H54 (cell line): ENCODE measurements at places on chromosomes 5 and 9.
A peak's percentile ranks its signal among the peaks of the same experiment; 100 is the strongest.

DNA sequence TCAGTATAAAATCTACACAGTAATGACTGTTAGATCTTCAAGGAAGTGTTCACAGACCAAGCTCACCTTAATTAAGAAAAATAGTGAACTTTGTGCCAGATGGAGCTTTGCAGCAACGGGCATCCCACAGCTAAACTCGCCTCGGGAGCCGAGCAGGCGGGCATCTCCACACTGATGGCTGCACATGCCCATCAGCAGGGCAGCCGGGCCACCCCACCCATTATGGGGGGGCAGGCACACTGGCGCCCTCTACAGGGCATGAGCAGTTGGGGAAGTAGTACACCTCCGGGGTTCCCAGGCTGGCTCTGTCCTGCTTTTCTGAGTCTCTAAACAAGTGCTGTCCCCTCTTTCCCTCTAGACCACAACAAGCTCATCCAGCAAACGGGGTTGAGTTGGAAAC, 21.6 kb downstream of the ANKS6 start:
- DNase-seq: peak; percentile 86

GRCh38 chr9:16485575-16486321, 384.7 kb downstream of the BNC2 start:
- DNase-seq: no peak

DNA sequence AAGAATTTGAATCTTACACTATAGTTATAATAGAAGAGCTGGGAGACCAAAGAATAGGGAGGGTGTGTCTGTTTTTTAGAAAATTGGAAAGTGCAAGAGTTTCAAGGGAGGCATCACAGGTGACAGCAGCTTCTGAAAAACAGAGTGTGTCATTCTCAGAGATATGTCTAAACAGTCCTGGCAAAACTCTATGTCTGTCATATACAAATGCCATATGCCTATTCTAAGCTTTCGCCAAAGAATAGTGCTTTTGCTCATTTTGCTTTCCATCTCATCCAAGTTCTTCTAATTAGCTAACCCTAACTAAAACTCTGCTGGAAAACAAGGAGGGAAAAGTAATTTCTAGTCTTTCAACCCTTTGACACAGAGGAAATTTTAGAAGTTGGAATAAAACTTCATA, 388.0 kb upstream of the TYRP1 start:
- DNase-seq: no peak

DNA sequence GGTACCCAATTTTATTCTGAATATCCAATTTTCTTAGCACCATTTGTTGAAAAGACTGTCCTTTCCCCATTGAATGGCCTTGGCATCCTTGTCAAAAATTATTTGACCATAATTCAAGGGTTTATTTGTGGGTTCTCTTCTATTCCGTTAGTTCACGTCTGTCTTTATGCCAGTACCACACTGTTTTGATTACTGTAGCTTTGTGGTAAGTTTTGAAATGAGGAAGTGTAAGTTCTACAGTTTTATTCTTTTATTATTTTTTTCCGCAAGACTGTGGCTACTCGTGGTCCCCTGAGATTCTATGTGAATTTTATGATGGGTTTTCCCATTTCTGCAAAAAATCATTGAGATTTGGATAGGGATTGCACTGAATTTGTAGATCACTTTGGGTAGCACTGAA, 402.6 kb downstream of the PLK2 start:
- no peak for DNase-seq

- DNase-seq: peak; percentile 18
These were observed 55.7 kb downstream of the TSSK1B start for GRCh38 chr5:113378959-113379541.

DNA sequence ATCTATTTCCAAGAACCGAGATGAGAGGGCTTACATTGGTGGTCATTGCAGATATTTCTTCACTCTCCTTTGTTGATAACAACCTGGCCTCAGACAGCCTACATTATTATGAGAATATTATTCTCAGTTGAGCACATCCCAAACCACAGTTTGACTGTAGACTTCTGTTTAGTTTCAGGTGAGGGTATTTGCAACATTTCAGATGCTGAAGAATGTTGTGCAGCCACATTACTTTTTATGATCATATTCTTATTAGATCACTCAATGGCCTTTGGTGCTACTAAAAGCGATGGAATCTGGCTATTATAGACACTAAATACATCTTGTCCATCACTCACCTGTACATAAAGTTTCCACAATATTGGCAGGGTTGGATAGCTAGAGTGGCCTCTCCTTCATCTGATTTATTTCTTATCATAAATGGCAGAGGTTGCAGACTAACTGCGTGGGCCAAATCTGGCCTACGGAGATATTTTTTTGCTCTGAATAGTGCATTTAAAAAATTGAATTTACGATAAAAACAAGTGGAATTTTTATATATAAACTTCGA, 26.2 kb upstream of the RICTOR start:
- DNase-seq: no peak

DNA sequence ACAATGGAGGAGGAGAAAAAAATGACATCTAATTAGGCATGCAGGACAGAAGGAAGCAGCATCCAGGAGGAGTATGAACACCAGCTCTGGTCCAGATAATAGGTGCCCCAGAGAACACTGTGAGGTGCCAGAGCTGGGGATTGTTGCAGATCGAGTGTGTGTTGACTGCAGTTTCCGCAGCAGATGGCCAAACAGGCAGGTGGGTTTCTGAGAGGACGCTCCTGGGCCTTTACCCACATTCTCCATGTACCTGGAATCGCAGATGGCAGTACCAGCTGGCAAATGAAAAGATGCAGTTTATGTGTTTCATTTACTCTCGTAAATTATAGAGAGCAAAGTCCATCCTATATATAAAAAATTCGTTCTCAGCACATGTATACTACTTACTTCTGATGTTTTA, 182.2 kb upstream of the ISL1 start:
- DNase-seq: no peak

DNA sequence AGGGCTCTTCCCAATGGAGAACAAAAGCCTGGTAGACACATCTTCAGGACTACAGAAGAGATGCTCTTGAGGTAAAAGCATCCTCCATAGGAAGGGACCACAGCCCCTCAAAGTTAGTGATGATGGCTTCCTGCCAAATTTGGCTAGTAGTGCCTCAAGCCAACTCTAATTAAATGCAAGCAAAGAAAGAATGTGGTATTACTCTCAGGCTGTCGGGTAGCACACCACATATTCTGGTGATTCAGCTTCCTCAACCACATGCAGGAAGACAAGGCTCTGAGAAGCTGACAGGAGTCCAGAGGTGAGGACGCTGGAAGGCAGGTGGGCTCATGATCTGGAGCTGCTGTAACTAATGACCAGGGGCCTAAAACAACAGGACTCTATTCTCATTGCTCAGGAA, 37.2 kb upstream of the S1PR3 start:
- DNase-seq: peak; percentile 51

DNA sequence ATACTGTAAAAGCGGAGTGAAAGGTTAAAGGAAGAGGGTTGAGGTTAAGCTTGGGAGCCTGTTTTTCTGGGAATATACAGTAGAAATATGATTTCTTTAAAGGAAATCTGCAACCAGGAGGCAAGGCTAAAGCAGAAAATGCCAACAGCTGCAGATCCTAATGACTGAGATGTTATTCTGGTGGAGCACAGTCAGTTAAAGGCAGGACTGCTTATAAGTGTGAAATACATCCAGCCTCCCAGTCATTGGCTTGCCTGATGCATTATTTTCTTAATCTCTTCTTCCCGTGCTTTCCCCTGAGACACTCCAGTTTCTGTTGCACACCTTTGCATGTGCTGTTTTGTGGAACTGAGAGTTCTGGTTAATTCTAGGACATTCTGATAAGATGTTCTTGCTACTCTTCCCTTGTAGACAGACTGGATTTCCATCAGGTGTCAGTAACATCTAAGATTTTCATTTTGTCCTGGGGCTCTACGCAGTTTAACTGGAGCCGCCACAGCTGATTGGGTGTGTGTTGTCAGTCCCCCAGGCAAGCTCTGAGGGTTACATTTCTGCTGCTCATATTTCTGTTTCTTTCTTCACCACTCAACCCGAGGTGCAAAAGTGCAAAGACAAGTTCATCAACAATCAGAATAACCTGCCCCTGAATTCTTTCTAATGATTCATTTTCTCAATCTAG, 44.4 kb downstream of the CAST start:
- no peak for DNase-seq

DNA sequence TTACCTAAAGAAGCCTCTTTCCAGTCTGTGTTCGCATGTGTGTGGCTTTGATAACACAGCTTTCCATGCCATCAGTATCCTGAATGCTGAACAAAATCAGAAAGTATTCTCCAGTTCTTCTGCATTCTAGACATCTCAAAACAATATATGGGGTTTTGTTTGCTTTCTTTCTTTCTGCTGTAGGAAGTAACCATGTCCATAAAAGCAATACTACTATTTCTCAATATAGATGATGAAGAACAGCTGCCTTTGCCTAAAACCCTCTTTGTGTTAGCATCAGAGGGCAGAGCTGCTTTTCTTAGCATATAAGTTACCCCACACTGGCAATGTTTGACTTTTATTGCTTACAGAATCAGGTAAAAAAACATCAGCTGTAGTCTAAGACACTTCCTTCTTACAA, 963.6 kb downstream of the CDH12 start:
- no peak for DNase-seq

GRCh38 chr5:140925806-140926442, at the start of gene PCDHAC1:
TSS of gene PCDHAC1 (plus strand) at chr5:140926299. CDS start at chr5:140926893, 594 bp downstream.
- no peak for DNase-seq

DNA sequence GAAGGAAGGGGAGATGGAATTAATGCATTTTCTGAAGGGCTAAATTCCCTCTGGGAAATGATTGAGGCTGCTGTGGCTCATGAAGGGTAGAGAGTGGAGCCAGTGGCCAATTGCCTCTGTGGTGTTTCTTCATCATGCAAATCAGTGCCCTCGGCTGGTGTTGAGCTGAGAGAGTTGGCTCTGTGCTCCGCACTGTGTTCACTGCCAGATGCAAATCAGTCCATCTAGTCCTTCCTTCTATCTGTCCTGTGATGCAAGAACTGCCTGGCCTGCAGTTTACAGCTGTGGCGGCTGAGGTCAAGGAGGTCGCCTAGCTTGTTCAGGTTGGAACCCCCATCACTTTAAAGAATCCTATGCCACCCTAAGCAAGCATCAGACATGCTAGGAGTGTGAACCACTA, 6.0 kb downstream of the TMEM171 start:
- DNase-seq: no peak

DNA sequence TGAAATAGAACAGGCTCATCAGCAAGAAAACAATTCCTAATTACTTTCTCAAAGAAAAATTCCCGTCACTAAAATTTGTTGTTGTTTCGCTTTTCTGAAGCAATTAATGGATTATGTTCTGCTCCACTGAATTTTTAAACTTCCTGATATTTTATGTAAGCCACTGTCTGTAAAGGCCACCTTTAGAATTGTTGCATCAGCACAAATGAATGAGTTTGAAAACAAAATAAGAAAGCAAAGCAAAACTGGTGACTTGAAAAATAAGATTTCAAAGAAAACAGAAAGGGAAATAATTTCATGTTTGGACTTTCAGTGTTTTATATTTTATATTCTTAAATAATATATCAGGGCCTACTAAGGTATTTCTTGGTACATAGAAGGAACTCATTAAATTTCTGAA, 636.3 kb upstream of the TYRP1 start:
- DNase-seq: no peak

- no peak for DNase-seq
These were observed 1251.4 kb upstream of the CDH6 start for GRCh38 chr5:29942089-29942488.

GRCh38 chr5:10578869-10579268, 15.0 kb downstream of the ANKRD33B start:
- DNase-seq: no peak

GRCh38 chr5:59760785-59761348, 132.7 kb downstream of the PDE4D start:
- DNase-seq: no peak

DNA sequence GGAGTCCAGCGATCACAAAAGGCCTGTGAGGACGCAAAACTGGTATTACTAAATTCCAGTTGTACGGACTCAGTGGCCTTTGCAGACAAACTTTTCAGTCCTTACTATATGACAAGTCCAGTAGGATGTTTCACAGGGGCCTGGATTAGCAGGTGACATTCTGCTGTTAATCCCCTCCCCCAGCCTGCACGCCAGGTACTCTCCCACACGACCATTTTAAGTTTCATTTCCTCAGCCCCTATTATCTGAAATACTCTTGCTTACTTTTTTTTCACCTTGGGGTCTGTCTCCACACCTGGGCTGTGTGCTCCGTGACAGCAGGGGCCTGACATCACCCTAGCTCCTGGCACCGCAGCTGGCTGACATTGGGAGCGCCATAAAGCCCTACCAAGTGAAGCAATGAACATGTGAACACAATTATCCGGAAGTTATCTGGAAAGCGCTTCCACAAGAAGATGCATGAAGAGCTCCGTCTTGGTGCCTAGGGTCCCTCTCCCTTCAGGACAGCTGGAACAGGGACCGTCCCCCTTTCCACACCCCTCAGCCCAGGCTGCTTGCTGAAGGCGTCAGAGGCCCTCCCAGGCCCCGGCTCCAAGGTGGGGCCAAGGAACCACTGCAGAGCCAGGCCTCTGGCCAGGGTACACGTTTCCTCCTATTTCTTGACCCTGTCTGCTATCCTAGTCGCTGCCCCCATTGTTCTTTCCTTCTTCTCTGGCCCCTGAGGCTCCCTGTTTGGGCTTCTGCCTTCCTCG, 39.7 kb upstream of the ZNF622 start:
- no peak for DNase-seq

DNA sequence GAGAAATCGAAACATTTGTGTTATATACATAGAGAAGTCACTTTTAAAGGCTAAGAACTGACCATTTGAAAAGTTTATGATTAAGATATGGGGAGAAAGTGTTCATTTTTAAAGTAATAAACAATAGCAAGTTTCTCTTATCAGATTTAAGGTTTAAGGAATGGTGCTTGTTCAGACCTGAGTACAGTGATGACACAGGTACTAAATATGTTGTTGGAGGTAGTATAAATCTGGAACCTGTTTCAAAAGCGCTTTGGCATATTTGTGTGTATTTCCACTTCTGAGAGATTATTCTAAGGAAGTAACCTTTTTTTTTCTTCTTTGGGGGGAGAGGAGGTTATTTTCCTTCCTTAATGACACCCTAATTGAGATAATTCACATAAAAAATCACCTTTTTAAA, 18.4 kb downstream of the CDC42SE2 start:
- no peak for DNase-seq

DNA sequence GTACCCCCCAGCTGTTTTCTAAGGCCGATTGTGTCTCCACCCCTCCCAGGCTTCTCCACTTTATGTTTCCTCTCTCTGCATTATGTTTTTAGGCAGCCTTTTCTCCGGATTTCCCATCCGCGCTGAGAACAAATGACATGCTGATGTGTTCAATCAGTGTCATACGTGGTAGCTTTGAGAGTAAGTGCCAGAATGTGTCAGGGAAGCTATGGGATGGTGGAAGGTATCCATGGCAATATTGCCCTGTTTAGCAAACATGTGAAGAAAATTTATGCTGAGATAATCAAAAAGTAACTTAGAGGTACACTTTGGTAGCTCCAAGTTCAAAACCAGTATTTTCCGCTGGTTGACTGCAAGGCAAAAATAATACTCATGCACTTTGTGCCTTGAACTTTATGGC, 36.6 kb upstream of the LECT2 start:
- no peak for DNase-seq
